ENCODE measurements at places on chromosomes 16 and 17.

DNA sequence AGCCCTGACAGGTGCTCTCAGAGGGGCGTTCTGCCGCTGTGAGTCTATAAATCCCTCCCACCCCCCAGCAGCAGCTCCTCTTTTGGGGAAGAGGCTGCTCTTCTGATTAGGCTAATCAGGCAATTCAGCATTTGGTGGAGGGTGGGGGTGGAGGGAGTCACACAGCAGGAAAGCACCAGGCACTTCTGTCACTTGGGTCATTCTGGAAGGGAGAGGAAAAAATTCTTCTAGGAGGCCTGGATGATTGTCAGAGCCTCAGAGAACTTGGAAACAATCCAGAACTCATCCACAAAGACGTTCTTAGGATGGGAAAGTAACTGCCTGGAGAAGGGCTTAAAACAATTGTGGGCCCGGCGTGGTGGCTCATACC is 7.3 kb upstream of the SSTR2 start:
- DNase-seq: no peak

DNA sequence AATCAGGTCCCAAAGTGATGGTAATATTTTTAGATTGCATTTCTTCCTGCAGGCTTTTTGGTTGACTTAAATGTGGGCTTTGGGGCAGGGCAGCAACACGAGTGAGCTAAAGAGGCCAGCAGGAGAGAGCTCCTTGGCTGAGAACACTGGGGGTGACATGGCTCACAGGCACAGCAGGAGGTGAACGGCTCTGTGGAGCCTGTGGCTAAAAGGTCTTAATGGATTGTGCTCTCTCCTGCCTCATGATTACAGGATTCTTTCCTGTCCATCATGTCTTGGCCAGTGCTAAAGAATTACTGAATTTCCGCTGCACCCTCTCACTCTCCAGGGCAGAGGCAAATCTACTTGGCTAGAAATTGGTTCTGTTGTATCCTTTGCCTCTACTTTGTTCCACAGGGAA is 366.6 kb downstream of the HS3ST4 start:
- no peak for DNase-seq

DNA sequence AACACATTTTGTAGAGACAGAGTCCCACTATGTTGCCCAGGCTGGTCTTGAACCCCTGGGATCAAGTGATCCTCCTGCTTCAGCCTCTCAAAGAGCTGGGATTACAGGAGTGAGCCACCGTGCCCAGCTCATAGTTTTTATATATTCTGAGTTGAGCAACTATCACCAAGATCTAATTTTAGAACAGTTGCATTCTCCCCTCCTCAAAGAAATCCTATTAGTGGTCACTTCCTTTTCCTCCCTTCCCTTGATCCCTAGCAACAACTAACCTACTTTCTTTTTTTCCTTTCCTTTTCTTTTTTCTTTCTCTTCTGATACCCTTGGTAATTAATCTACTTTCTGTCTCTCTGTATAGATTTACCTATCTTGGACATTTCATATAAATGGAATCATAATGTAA is 61.5 kb upstream of the B4GALNT2 start:
- DNase-seq: no peak

GRCh38 chr17:10051112-10051511 is 146.0 kb upstream of the RCVRN start:
- no peak for DNase-seq
